8988T (cell line): ENCODE measurements at places on chromosomes 7 and 10.

DNA sequence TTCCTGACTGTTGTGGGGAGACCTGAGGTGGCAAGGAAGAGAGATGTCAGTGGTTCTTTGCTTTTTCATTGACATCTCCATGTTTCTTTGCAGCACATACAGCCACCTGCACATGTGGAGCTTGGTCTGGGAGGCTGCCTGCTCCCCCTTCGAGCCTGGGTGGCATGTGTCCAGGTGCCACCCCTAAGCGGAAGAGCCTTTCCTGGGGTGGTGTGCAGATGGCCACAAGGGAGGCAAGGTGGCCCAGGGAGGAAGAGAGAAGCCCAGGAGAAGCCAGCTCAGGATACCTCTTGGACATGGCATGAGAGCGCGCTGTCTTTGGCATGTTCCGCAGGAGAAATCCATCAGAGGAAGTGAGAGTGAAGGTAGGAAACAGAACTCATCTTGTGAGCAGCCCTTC lies 105.9 kb upstream of the NPTX2 start:
- DNase-seq: no peak

- DNase-seq: no peak
Observed at GRCh38 chr7:50112250-50112649, 19.2 kb upstream of the ZPBP start.

GRCh38 chr7:30479202-30480120 lies 877 bp upstream of the NOD1 start:
- no peak for DNase-seq

DNA sequence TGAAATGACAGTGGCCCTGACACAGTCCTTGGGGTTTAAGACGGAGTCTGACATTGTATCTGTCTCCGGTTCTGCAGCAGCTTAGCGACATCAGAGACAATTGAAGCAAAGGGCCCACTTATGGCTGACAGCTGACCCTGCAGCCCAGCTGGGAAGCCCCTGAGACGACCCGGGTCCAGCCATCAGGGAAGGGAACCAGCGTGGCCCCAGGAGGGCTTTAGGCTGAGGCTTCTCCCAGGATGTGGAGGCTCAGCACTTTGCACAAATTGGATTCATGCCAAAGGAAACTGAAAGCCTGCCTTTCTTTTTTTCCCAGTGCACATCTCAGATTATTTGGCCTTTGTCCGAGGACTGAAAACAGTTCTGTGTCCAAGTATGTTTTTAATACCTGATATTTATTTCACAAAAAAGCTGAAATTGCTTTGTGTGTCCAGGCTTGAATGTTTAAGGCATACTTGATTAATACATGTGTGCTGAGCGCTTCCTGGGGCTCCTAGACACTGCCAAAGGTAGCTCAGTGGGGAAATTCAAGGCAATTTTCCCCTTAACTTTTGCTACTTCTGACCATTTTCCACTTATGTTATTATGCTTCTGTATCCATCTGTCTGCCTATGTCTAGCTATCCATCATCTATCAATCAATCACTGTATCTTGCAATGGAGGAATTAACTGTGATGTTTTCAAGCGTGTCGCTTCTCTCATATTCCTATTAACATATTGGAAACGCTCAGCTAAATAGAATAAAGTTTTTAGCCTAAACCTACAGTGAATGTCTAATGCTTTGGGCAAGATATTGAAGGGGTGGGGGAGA lies 34.8 kb downstream of the KLF6 start:
- DNase-seq: no peak

- no peak for DNase-seq
Observed at GRCh38 chr7:140674356-140674800, 1.6 kb downstream of the ADCK2 start.

DNA sequence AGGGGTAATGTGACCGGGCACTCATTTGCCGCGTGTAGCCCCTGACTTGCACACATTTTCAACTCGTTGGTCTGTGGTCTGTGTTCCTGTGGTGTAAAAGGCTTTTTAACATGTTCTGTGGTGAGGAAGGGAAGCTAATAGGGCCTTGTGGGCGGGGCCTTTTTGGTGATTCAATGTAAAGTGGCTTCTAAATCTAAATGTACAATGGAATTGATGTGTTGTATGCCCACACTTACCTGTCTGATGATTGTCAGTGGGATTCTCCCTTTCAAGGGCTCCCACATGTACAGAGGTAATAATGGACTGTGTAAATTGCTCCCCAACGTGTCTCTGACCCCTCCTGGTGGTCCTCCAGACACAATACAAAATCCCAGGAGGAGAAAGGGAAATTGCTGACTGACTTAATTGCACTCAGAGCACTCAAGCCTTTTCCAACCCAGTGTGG lies 43.1 kb upstream of the GATAD1 start:
- DNase-seq: no peak

- DNase-seq: no peak
Observed at GRCh38 chr7:26191974-26192479, 8.5 kb downstream of the HNRNPA2B1 start.

DNA sequence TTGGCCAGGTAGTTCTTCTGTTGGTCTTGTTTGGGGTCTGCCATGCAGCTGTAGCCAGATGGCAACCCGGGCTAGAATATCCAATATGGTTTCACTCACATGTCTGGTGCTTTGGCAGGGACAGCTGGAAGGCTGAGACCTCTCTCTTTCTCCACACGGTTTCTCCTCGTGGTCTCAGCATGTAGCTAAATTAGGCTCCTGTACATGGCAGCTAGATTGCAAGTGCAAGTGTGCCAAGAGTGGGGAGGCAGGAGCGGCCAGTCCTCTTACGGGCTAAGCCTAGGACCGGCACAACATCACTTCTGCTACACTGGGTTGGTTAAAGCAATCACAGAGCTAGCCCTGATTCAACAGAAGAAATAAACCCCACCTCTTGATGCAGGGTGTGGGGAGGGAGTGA lies 9.3 kb upstream of the PDE1C start:
- DNase-seq: no peak

GRCh38 chr10:110273474-110273873 lies 31.2 kb downstream of the SMNDC1 start:
- DNase-seq: no peak

DNA sequence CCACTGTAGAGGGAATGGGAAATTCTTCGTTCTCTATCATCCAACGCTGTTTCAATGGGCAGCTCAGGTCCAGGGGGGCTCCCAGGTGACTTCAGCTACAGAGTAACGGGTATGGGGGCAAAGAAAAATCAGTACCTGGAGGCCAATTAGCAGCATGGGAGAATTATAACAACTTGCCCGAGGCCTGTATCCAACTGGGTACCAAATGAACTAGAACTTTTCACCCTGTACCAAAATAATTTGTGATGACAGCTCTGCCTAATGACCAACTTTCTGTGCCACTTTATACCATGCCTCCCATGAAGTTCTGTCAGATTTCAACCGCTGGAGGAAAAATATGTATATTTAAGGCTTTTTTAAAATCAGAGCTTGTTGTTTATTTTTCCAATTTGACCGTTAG lies 467.1 kb downstream of the PARD3 start:
- DNase-seq: no peak

- DNase-seq: no peak
Observed at GRCh38 chr10:125739994-125740679, 20.6 kb downstream of the EDRF1 start.

GRCh38 chr7:84337429-84337828 lies 142.8 kb upstream of the SEMA3A start:
- DNase-seq: no peak

- no peak for DNase-seq
Observed at GRCh38 chr10:122859527-122859926, 13.9 kb upstream of the CUZD1 start.

- no peak for DNase-seq
Observed at GRCh38 chr10:17904564-17904963, 47.2 kb upstream of the SLC39A12 start.

GRCh38 chr7:77409005-77409738 lies 7.0 kb downstream of the GSAP start:
- DNase-seq: no peak

GRCh38 chr10:88873757-88874156 lies 6.3 kb upstream of the STAMBPL1 start:
- no peak for DNase-seq

- no peak for DNase-seq
Observed at GRCh38 chr10:78925275-78925674, 143.5 kb upstream of the ZMIZ1 start.
